ENCODE measurements at places on chromosomes 5 and 9. TPM values are rescaled to one million over a fixed set of nuclear protein-coding genes. Genes with fewer than 3 reads are reported as not detected.

TRIP13 gene
- total RNA-seq = 3.9 TPM

DNA sequence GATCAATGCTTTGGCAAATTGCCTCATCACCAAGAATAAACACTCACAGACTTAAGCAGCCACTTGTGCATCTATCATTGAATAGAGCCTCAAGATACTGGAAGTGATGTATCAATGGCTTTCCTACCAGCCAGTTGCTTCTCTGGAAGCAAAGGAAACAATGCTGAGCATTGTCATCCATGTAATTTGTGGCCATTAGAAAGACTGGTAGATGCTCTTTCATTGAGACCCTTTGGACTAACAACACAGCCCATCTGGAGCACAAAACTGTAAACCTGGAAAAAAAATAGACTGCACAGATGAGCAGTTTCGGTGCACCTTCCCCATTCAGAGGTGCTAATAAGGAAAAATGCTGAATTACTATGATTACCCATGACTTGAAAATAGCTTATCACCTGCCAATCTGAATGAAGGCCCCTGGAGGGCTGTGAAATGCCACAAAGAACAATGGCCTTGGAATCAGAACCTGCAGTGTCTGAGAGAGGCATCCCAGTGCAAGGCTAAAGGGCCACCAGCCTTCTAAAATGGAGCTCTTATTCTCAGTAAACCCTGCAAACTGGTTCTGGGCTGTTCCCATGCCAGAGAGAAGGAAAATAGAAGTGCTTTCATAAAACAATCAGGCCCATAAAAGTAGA, 127.5 kb downstream of the RFK start:
- H3K4me1 ChIP-seq = no peaks in the 10 kb centered on the region
- no peaks in the 10 kb centered on the region for H3K27me3 ChIP-seq
- H3K27ac ChIP-seq = no peak overlapping the region

GRCh38 chr5:9781275-9781674, 151.1 kb upstream of the TAS2R1 start:
- DNase-seq = no peak
- no peaks in the 10 kb centered on the region for H3K27me3 ChIP-seq

- peak overlapping the region; percentile 99 for H3K27ac ChIP-seq
- peaks cover 9% of the 10 kb centered on the region for H3K27me3 ChIP-seq
- no peaks in the 10 kb centered on the region for H3K36me3 ChIP-seq
- H3K4me1 ChIP-seq = peaks cover 62% of the 10 kb centered on the region
Measured at GRCh38 chr5:123001808-123002207, 34.7 kb downstream of the PPIC start.

DNA sequence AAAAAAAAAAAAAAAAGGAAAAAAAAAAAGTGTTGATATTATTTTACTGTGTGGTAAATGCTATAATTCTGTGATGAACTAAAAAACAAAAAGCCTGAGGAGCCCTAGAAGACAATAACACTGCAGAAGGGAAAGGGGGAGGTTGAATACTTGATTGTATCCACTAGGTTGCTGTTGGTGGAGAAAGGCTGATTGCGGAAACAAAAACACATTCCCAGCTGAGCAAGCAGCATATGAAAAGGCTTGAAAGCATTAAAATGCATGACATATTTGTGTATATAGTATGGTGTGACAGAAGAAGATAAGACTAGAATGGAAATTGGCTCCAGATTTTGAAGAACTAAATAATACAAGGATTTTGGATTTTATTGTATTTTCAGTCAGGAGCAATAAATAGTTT, 8.9 kb downstream of the RABGAP1 start:
- peaks cover 6% of the 10 kb centered on the region for H3K4me1 ChIP-seq
- peak overlapping the region; percentile 21 for H3K27ac ChIP-seq
- H3K27me3 ChIP-seq = no peaks in the 10 kb centered on the region
- no peak overlapping the region for H3K4me3 ChIP-seq

DNA sequence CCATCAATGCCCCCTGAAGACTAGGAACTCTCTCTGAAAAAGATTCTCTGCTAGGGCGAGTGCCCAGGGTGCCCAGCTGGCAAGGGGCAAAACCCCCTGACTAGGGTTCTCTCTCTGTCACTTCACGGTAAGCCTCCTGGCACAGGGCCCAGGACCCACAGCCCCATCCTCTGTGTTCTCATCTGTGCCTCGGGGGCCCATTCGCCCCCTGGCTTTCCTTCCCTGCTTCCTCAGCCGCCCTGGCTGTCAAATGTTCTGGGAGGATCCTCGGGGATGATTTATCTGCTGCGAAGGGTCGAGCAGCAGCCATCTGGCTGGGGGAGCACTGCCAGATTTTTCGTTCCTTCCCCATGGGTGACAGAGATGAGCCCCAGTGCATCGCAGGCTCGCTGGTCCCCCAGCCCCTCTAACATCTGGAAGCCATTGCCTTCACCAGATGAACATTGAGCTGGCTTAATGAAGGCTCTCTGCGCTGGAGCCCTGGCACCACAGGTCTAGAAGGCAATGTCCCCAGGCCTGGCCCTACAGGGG, 24.2 kb downstream of the HMCN2 start:
- peaks cover 10% of the 10 kb centered on the region for H3K4me1 ChIP-seq
- H3K27me3 ChIP-seq = peaks cover 9% of the 10 kb centered on the region
- DNase-seq = no peak
- no peak overlapping the region for H3K27ac ChIP-seq
- no peaks in the 10 kb centered on the region for H3K36me3 ChIP-seq
- peak overlapping the region; percentile 55 for H3K4me3 ChIP-seq

DNA sequence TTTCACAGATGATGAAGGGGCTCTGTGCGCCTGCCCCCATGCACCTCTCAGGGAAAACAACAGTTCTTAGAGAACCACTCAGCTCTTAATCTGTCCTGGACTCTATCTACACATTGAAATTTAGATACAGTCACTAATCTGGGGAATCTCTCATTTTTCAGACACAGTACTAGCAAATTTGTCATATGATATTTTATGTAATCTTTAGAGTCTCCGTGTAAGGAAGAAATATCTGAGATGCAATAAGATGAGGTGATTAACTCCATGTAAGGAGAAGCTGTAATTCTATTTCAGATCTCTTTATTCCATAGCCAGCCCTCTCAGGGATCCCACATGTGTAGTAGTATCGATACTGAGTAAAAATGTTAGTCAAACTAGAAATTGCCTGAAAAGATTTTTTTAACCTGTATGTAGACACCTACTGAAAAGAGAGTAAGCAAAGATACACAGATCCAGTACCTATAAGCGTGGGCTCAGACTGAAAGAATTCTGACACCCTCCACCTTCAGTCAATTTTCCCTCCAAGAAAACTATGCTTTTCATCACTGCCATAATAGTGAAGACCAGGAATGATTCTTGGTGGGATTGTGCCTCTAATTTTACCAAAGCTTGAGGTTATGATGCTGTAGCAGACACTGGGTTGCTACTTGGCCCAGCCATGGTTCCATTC, 279.6 kb upstream of the TMEM161B start:
- H3K27me3 ChIP-seq = no peaks in the 10 kb centered on the region
- DNase-seq = no peak
- H3K27ac ChIP-seq = no peak overlapping the region
- no peaks in the 10 kb centered on the region for H3K36me3 ChIP-seq
- no peaks in the 10 kb centered on the region for H3K4me1 ChIP-seq

- no peaks in the 10 kb centered on the region for H3K36me3 ChIP-seq
- DNase-seq = peak; percentile 18
- no peak overlapping the region for H3K27ac ChIP-seq
- no peak overlapping the region for H3K4me3 ChIP-seq
Measured at GRCh38 chr9:124344291-124345050, 70.8 kb downstream of the PSMB7 start.

- H3K36me3 ChIP-seq = no peaks in the 10 kb centered on the region
- H3K4me1 ChIP-seq = peaks cover 21% of the 10 kb centered on the region
- H3K27ac ChIP-seq = no peak overlapping the region
- H3K27me3 ChIP-seq = peaks cover 10% of the 10 kb centered on the region
- peak; percentile 61 for DNase-seq
- H3K4me3 ChIP-seq = peak overlapping the region; percentile 88
Measured at GRCh38 chr5:56816546-56817081, 1.3 kb downstream of the MAP3K1 start.

GRCh38 chr5:116522356-116523136, 52.1 kb downstream of the SEMA6A start:
- no peaks in the 10 kb centered on the region for H3K36me3 ChIP-seq
- peaks cover 8% of the 10 kb centered on the region for H3K27me3 ChIP-seq
- H3K4me3 ChIP-seq = peak overlapping the region; percentile 55
- H3K27ac ChIP-seq = peak overlapping the region; percentile 93
- H3K4me1 ChIP-seq = peaks cover 87% of the 10 kb centered on the region
- no peak for DNase-seq

SPATA31D4 gene
- total RNA-seq = not detected

- H3K4me3 ChIP-seq = no peak overlapping the region
- H3K27ac ChIP-seq = no peak overlapping the region
- peaks cover 10% of the 10 kb centered on the region for H3K36me3 ChIP-seq
- no peak for DNase-seq
- no peaks in the 10 kb centered on the region for H3K4me1 ChIP-seq
Measured at GRCh38 chr9:111163716-111164389, 125.6 kb upstream of the LPAR1 start.

GRCh38 chr5:54398191-54398590, 57.3 kb upstream of the HSPB3 start:
- H3K36me3 ChIP-seq = no peaks in the 10 kb centered on the region
- no peak overlapping the region for H3K4me3 ChIP-seq
- no peaks in the 10 kb centered on the region for H3K27me3 ChIP-seq
- no peaks in the 10 kb centered on the region for H3K4me1 ChIP-seq
- no peak overlapping the region for H3K27ac ChIP-seq
- no peak for DNase-seq

NIM1K gene
- 10.5 TPM for total RNA-seq

GRCh38 chr5:88785746-88786565, 97.0 kb downstream of the MEF2C start:
- H3K36me3 ChIP-seq = no peaks in the 10 kb centered on the region
- H3K27ac ChIP-seq = peak overlapping the region; percentile 81
- no peaks in the 10 kb centered on the region for H3K27me3 ChIP-seq
- peaks cover 24% of the 10 kb centered on the region for H3K4me1 ChIP-seq
- no peak for DNase-seq

DNA sequence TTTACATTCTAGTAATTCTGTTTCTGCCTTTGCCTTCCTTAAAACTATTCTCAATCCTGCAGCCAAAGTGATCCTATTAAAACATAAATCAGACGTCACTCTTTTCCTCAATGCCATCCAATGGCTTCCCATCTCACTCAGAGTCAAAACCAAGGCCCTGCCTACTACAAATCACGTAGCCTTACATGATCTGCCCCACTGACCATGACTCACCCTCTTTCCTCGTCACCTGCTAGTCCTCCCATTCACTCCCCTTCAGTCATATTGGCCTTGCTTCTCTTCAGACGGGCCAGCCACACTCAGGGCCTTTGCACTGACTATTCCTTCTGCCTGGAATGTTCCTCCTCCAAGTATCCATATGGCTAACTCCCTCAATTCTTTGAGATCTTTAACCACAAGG, 39.0 kb upstream of the DMXL1 start:
- no peaks in the 10 kb centered on the region for H3K36me3 ChIP-seq
- peaks cover 7% of the 10 kb centered on the region for H3K27me3 ChIP-seq
- H3K4me3 ChIP-seq = no peak overlapping the region
- H3K4me1 ChIP-seq = no peaks in the 10 kb centered on the region
- H3K27ac ChIP-seq = no peak overlapping the region
- DNase-seq = no peak

SLC46A2 gene
- total RNA-seq = not detected

PCDHA5 gene
- 11.8 TPM for total RNA-seq

GRCh38 chr5:125236007-125236406, 489.6 kb upstream of the ZNF608 start:
- no peak overlapping the region for H3K27ac ChIP-seq
- H3K27me3 ChIP-seq = no peaks in the 10 kb centered on the region
- DNase-seq = no peak
- H3K4me1 ChIP-seq = peaks cover 16% of the 10 kb centered on the region

DNA sequence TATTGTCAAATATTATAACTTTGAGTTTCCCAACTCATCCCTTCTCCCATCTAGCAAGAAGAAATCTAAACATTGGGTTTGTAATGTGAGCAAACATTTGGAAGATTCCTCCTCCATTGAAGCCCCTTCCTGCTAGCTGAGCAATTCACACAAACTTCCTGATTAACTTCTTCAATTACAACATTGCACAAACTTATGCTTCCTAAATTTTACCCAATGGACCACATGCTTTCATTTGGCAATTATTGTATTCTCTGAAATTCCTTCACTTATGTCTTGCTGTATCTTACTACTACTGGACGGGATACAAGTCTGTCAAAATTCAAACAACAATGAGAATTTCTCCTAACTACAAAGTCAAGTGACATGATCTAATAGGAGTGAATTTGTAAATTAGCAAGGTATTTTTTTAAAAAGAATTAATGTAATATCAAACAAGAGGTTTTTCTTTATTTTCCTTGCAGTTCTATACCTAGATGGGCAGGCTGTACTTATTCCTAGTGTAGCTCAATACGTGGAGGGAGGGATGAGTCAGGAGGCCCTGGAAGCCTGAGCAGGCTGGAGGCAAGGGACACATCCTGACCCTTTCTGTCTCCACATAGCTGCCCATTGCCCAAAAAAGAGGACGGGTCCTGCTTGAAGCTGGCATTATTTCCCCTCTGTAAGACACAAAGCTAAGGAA, 11.8 kb upstream of the IFNW1 start:
- no peak overlapping the region for H3K4me3 ChIP-seq
- no peaks in the 10 kb centered on the region for H3K27me3 ChIP-seq
- no peaks in the 10 kb centered on the region for H3K36me3 ChIP-seq
- no peak overlapping the region for H3K27ac ChIP-seq

GRCh38 chr5:11248966-11249365, 487.9 kb upstream of the DAP start:
- peaks cover 5% of the 10 kb centered on the region for H3K27me3 ChIP-seq
- no peak for DNase-seq

- DNase-seq = no peak
- H3K27ac ChIP-seq = no peak overlapping the region
- H3K27me3 ChIP-seq = peaks cover 1% of the 10 kb centered on the region
- no peaks in the 10 kb centered on the region for H3K4me1 ChIP-seq
- no peak overlapping the region for H3K4me3 ChIP-seq
Measured at GRCh38 chr5:161246749-161247148, 299.8 kb downstream of the GABRB2 start.

Measured in glutamatergic neuron (in vitro differentiated cells).